IMR-90 (cell line): ENCODE measurements at places on chromosomes 5 and 9. TPM values are rescaled to one million over a fixed set of nuclear protein-coding genes. Genes with fewer than 3 reads are reported as not detected.

GRCh38 chr5:124438026-124438902 is 308.2 kb downstream of the ZNF608 start:
- DNase-seq = no peak

DNA sequence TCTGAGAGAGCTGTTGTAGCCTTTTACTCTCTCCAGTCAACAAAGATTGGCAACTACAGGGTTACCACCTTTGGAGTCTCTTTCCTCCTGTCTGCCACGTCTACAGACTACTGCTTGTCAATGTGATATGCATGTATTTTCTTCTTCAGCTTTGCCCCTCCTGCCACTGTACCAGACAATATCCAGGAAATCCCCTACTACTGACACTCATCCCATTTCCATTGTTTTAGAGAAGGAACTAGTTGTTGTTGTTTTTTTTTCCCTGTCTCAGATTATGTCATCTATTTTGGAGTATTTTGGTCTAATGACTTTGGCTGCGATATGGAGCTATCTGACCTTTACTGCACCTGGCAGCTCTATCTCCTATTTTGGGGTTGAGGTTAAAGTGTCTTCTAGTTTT is 50.1 kb upstream of the MACIR start:
- no peak for DNase-seq

The WHRN gene
- 0.18 and 0.28 TPM in 2 replicates for total RNA-seq

The CENPK gene
- total RNA-seq = 5.6 and 13.6 TPM in 2 replicates
